Amniotic epithelial cell (primary cell): ENCODE measurements at places on chromosomes 3 and 15.

DNA sequence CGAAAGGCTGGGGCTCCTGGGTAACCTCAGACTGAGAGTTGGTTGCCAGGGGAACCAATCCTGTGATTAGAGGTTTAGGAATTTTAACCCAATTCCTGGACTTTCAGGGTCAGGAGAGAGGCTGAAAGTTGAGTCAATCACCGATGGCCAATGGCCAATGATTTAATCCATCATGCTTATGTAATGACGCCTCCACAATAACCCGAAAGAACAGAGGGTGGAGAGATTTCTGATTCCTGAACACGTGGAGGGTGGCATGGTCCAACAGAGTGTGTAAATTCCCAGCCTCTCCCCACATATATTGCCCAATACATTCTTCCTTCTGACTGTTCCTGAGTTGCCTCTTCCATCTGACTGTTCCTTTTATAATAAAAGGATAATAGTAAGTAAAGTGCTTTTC lies 137.2 kb upstream of the CBLB start:
- peak; percentile 96 for DNase-seq

DNA sequence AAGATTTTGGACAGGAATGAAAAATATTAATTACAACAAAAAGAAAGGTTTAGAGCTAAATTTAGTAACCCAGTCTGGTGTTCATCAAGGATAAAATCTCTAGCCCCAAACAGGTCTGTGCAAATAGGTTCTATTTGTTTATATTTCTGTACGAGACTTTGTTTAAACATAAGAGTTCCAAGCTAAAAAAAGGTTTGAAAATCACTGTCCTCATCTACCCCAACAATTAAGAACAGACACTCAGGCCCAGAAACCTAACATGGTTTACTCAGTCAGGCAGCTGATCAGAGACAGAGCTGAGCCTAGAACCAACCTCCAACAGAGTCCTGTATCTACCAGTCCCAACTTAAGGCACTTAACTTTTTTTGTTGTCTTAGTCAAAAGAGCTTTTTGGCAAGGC lies 49.3 kb downstream of the SNX4 start:
- DNase-seq = no peak

- peak; percentile 28 for DNase-seq
These were observed 12.8 kb downstream of the VILL start for GRCh38 chr3:38003371-38003816.

GRCh38 chr15:91537856-91538255 lies 315.7 kb upstream of the SLCO3A1 start:
- DNase-seq = no peak

DNA sequence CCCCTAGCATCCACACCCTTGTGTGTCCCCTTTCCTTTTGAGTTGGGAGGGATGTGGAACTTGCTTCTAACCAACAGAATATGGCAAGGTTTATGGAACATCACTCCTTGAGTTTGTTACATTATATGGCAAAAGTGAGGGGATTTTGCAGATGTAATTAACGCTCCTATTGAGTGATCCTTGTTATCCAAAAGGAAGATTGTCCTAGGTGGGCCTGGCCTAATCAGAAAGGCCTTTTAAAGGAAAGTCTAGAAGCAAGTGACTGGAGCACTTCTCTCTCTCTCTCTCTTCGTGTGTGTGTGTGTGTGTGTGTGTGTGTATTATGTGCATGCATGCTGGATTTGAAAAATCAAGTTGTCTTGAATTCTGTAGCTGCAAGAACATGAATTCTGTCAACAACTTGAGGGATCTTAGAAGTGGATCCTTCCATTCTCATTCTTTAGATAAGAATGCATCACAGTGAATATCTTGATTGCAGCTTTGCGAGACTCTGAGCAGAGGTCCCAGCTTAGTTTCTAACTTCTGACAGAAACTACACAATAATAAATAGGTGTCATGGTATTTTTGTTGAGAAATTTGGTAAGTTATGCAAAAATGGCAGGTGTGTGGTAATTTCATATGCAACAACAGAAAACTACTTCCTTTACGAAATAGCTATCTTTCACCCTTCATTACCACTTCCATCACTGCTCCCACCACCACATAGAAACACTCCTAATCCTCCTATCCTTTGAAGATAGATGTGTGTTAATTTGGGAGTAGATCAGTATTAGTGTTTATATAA lies 360.9 kb upstream of the CBLB start:
- peak; percentile 34 for DNase-seq

GRCh38 chr3:156460206-156460611 lies 94.7 kb downstream of the SSR3 start:
- DNase-seq = no peak
